Activated naive CD8-positive, alpha-beta T cell treated with anti-CD3 and anti-CD28 coated beads, Interleukin-2, amount 10 ng/mL, durations not matched to agents 7 days and 5 days (primary cell): ENCODE measurements at places on chromosomes 7 and 10.
A peak's percentile ranks its signal among the peaks of the same experiment; 100 is the strongest.

DNA sequence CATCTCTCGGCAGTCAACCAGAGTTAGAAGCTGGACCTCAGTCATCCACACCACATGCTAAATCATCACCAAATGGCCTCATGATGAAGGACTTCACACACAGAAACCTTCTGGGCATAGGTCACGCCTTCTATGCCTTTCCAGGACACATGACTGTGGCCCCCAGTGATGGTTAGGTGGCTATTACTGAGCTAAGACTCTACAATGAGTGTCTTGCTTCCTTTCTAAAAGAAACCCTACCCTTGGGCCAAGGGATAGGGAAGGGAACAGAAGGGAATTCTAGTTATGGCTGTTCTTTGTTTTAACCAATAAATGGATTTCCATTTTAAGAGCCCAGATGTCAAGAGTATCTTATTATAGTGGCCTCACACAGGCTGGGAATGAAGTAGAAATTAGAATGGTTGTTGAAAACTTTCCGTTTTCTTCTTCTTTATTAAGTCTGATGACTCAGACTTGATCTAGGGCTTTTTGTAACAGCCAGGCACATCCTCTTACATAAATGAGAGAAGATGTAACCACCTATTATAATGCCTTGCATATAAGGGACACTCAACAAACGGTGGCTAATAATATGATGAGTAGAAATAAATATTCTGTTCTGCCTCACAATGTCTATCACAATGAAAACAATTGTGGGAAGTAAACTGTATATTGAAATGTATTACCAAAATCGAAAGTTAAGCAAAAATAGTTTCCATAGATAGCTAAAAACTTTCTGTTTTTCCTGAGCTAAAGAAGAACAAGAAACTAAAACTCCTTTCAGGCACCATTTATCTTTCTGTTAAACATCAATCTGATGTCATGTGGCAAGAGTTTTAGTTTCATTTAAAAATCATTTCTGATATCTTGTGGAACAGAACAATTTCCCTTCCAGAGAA is 62.5 kb upstream of the TOMM7 start:
- H3K36me3 ChIP-seq, result peaks cover 11% of the 10 kb centered on the region
- peak overlapping the region; percentile 85 for H3K27ac ChIP-seq
- DNase-seq, result no peak
- H3K27me3 ChIP-seq, result no peaks in the 10 kb centered on the region
- H3K4me1 ChIP-seq, result peaks cover 26% of the 10 kb centered on the region

DNA sequence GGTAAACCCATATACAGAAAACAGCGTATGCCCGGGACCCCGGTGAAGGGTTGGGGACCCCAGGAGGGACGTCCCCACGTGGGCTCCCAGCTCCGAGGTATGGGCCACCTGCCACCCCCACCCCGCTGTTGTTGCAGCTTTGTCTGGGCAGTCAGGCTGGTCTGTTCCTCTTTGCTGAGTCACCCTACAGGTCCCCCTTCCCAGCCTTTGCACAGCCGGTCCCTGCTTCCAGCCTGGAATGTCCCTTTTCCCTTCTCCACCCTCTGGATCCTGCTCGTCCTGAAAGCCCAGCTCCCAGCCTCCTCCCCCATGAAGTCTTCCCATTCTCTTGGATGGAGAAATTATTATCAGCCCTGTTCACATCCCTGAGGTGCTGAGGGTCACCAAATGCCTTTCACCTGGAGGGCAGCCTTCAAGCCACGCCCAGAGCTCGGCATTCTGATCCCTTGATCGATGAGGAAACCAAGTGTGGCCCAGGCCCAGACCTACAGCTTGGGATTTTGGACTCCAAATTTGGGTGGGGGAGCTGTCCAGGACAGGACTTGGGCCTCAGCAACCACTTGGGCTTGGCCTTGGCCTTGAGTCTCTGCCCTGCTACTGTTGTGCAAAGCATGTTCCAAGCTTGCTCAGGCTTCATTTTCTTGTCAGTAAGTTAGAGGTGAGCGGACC is 2.6 kb downstream of the CLDN4 start:
- H3K4me3 ChIP-seq, result no peak overlapping the region
- no peaks in the 10 kb centered on the region for H3K27me3 ChIP-seq
- peaks cover 7% of the 10 kb centered on the region for H3K4me1 ChIP-seq
- no peak overlapping the region for H3K27ac ChIP-seq
- DNase-seq, result no peak

DNA sequence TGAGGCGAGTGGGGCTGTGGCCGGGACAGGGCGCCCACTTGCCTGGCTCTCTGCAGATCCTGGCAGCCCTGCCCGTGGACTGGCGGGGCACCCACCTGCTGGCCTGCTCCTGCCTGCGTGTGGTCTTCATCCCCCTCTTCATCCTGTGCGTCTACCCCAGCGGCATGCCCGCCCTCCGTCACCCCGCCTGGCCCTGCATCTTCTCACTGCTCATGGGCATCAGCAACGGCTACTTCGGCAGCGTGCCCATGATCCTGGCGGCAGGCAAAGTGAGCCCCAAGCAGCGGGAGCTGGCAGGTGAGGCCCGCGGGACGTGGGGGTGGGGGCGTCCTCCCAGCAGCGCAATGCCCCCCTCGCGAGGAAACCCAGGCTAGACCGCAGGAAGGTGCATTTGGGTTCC is 17.6 kb downstream of the SLC29A4 start:
- no peaks in the 10 kb centered on the region for H3K36me3 ChIP-seq
- H3K4me3 ChIP-seq, result no peak overlapping the region
- H3K4me1 ChIP-seq, result peaks cover 13% of the 10 kb centered on the region
- DNase-seq, result no peak
- H3K27me3 ChIP-seq, result peaks cover 6% of the 10 kb centered on the region
- no peak overlapping the region for H3K27ac ChIP-seq

GRCh38 chr7:138890499-138891445 is 90.4 kb downstream of the KIAA1549 start:
- H3K27me3 ChIP-seq, result peaks cover 10% of the 10 kb centered on the region
- DNase-seq, result no peak
- peaks cover 2% of the 10 kb centered on the region for H3K36me3 ChIP-seq
- peaks cover 10% of the 10 kb centered on the region for H3K4me1 ChIP-seq
- H3K27ac ChIP-seq, result no peak overlapping the region

DNA sequence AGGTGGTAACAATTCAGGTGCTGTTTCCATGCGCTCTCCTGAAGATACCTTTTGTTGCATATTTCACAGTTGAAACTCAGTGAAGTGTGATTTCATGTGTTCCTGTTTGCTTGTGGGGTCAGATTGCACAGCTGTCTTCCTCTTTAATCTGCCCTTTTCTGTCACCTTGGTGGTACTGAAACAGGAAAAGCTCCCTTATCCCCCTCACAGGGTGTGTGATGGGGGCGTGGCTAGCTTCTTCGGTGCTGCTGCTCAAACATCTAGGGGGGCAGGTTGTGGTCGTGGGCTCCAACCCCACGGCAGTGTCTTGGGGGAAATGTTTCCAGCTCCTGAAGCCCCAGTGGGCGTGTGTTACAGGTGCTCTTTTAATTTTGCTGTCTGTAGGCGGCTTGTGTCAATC is 107.4 kb upstream of the KLF14 start:
- DNase-seq, result no peak
- peaks cover 19% of the 10 kb centered on the region for H3K4me1 ChIP-seq
- no peaks in the 10 kb centered on the region for H3K36me3 ChIP-seq
- peak overlapping the region; percentile 64 for H3K4me3 ChIP-seq
- peak overlapping the region; percentile 67 for H3K27ac ChIP-seq
- peaks cover 3% of the 10 kb centered on the region for H3K27me3 ChIP-seq
